ENCODE measurements at places on chromosomes 2 and 18.

- DNase-seq, result no peak
These were observed 744.0 kb downstream of the ADCYAP1 start for GRCh38 chr18:1648712-1649111.

DNA sequence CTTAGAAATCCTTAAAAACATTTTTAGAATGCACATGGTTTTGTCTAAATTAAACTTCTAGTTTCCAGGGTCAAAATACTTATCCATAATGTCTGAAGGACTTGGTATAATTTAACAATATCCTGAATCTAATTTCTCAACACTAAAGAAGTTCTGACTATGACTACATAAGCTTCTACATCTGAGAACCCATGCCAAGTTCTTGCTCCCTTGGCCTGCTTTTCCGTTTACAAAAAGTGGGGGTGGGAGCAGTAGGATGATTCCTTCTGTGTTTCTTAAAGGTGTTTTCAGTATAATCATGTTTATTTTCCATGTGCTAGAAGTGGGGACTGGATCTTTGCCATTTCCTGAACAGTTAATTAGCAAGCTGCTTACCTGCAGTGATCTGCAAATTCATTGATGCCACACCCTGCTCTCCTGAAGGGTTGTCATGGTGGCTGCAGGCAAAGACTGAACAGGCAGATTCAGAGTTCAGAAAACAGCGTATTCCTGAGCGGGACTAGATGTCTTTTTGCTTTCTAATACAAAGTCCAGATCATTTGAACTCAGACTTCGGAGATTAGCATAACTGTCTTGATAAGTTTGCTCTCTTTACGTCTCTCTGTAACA lies 36.2 kb downstream of the ADNP2 start:
- no peak for DNase-seq

DNA sequence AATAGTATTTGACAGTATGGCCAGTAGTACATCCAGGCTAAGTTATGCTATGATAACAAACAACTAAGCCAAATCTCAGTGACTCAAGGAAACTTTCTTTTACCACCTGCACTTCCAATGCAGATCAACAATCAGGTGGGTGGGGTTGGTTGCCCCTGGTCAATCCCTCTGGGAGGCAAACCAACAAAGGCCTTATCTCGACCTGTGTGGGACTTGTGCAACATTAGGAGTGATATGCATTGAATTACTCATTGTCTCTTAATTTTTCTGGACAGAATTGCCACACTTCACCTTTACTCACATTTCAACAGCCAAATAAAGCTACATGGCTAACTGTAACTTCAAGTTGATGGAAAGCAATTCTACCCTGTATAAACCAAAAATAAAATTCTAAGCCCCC lies 1049.3 kb upstream of the CDH2 start:
- no peak for DNase-seq

DNA sequence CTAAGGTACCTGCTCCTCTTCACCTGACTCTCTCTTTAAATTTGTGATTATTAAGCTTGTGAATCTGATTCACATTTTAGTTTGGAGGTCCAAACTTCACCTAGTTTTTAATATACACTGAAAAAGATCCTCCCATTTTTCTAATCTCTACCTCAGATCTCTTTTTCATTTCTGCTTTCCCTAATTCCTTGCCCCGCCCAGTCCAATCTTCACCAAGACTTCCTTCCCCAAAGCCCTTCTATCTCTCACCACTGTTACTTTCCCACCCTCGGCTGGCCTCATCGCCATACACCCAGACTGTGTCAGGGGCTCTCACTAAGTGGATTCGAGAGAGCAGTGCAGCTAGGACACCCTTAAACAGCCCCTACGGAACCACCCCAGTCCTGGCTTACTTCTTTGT lies 40.0 kb downstream of the LBH start:
- no peak for DNase-seq

DNA sequence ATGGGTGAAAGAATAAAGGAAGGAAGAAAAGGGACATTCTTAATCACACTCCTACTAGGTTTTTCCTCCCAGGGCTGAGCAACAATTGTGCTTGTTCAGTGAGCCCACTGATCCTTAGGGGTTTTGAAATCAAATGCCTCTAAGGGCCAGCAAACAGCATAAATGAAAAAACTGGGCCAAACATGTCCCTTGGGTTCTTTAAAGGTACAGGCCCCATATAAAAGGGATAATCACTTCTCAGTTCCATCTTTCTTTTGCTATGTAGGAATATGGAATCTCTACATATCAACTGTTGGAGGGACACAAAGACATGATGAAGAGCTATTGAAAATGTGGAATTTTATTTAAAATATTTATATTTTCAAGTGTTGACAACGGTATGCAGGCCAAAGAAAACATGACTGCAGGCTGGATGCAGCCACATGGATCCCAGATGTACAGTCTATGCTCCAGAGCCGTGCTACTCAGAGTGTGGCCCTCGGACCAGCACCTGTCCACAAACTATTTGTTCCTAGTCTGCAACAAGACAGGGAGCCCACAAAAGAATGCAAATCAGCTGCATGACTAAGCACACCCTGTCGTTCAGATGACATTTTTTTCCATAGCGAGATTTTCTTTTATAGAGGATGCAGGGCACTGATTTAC lies 110.0 kb downstream of the CDH20 start:
- no peak for DNase-seq

GRCh38 chr18:25443776-25444175 lies 91.8 kb upstream of the ZNF521 start:
- no peak for DNase-seq

- no peak for DNase-seq
These were observed 71.8 kb downstream of the NUP35 start for GRCh38 chr2:183195998-183196409.

- no peak for DNase-seq
These were observed 85.6 kb downstream of the EHD3 start for GRCh38 chr2:31319406-31320175.

DNA sequence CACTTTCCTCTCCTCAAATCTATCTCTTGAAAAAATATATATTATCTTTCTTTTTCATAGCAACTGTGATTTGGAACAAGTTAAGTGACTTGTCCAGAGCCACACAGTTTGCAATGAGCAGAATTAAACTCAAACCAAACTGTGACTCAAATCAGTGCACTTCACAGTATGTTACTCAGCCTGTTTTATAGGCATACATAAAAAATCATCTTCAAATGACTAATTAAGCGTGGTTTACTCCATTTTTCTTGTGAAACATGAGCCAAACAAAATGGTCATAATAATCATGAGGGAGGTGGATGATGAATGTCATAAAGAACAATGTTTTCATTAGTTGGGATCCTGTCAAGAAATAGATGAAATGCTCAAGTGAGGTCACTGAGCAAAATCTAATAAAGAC lies 6.1 kb upstream of the CCDC178 start:
- DNase-seq, result no peak

- no peak for DNase-seq
These were observed 326.2 kb upstream of the FAM98A start for GRCh38 chr2:33925311-33925710.

DNA sequence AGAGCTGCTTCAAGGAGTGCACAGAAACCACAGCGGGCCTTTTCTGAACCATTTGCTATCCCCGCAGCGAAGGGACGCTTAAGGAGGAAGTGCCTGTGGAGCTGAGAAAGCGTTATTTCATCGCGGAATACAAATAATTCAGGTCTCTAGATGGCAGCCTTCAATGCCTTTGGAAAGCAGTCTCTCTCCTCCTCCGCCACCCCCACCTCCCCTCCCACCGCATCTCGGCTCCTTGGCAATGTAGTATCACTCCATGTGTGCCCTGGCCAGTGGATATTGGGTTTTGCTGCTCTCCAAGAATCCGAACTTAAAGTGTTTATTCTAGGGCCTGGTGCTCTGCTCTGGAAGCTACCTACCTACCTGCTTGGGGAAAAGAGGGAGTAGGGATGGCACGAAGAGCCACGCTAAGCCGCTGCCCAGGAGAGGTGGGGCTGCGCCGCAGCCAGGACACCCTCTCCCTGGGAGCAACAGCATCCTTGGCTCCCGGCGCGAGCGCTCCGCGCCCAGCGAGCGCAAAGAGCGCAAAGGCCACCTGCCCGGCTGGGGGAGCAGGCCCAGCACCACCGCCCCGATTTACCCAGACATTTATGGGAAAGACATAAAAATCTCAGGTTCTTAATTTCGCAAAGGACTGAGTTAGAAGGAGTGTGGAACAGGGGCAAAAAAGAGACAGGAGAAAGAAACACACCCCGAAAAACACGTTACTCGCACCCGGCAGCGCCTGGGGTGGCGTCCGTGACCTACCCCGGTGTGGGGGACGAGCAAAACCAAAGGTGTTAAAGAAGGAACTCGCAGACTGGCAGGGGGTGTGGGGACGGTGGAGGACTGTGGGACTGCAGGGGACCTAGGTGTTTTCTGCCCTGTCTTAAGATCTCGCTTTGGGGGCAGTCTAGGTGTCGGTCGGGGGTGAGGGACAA lies 1.0 kb downstream of the SPHKAP start:
- no peak for DNase-seq

DNA sequence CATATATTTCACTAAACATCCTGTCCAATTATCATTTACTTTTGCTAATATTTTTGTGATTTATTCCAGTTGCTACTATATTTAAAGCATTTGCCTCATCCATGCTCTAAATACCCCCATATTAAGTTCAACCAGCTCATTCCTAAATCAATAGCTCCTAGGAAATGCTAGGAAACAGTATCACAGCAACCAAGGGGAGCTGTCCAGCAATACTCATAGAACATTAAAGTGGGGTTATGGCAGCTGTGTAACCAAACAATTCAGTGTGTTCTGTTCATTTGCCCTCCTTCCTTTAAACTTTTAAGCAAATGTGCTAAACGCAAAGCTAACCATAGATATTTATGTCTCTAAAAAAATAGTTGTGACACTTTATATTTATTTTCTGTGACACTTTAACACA lies 41.1 kb downstream of the ACVR1C start:
- DNase-seq, result no peak

GRCh38 chr2:132652474-132652873 lies 17.5 kb downstream of the LYPD1 start:
- no peak for DNase-seq

DNA sequence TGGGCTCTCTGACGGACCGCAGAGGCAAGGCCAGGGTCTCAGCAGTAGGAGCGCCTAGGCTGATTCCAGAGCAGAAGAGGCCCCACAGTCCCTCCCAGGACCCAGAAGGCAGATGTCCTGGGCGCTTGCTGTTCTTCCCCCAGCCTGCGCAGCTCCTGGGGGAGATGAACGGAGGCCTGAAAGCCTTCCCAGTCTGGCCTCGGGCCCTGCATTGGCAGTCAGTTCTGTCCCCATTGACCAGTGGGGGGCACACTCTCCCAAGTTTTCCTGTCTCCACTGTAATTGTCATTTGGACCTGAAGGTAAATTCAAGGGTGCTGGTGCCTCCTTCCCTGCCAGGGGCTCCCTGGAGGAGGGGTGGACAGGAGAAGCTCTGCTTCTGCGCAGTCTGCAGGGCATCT lies 345.7 kb downstream of the CYP26B1 start:
- DNase-seq, result no peak

DNA sequence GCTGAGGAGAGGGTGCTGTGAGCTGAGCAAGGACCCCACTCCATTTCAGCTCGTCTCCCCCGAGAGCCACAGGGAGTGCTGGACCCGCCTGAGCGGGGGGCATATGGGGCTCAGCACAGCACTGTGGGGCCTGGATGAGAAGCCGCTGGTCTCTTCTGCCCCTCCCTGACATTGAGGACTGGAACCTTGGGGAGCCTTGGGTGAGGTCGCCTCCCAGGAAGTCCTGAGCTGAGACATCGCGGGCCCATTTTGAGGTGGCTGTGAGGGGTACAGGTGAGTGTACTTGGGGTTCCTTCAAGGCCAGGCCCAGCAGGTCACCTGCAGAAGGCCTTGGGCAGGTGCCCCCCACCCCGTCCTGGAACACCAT lies 3.1 kb upstream of the AQP12A start:
- DNase-seq, result no peak

DNA sequence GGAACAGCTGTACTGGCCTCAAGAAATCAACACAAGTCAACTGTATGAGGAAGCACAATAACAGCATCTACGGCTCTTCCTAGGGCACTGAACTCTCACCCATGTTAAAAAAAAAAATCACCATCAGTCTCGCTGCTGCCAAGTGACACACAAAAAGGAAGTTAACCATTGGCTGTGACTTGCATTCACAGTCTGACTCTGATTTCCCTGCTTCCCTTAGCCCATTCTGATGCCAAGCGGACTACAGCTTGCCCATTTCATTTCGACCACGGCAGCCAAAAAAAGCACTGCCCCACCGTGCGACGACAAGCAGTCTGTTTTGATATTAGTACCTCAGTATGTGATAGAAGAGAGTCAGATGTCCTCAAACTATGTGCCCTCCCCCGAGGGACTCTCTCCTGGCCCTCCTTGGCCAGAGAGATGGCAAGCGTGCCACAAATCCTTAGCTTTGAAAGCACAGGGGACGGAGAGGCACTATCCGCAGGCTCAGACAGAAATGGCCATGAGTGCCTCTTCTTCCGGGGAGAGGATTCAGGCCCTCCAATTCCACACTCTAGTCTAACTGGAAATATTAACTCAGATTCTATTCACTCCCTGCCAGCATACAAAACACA lies 250.0 kb downstream of the TCF4 start:
- DNase-seq, result no peak

DNA sequence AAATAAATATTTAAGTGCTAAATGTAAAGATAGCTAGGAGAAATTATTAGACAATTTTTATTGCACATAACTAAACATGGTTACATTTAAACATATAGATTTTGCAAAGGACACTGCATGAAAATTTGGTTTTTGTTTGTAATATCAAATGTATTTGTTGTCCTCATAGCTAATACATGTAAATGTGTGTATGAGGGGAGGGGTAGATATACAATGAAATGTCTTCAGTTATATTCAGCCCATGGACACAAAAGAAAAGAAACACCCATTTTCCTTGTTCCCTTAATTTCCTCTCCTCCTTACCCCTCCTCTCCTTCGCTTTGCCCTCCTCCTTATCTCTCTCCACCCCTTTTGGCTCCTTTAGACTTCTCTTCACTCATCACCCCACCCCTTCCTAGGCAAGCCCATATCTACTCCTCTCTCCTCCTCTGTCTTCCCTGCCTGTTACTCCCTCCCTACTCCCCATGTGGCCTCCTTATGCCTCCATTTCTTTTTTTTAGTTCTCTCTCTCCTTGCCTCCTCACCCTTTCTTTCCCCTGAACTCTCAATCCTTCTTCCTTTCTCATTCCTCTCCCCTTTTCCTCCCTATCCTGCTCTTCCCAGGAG lies 1.4 kb downstream of the COL3A1 start:
- DNase-seq, result no peak

DNA sequence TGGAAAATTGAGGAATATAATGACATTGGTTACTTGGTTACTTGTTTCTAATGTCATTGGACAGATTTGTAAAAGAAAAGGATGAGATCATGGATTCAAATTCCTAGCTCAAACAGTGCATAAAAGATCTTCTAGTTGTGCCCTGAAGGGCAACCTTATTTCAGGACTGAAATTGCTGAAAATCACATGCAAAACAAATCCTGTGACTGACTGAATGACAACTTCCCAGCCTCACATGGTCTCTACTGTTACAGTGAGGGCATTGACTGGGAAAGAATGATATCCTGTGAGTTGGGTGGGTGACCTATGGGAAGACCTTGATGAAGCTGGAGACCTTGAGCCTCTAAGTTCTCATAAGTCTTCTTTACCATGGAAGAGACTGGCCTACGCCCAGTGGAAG lies 90.4 kb upstream of the HAAO start:
- no peak for DNase-seq

GRCh38 chr2:234463626-234464290 lies 33.1 kb downstream of the ARL4C start:
- no peak for DNase-seq

GRCh38 chr2:128591022-128591860 lies 272.6 kb upstream of the HS6ST1 start:
- DNase-seq, result no peak
